Type B pancreatic cell (in vitro differentiated cells): ENCODE measurements at places on chromosomes 2 and 18.

- DNase-seq = no peak
Measured at GRCh38 chr18:48934415-48934722, 16.4 kb downstream of the SMAD7 start.

- no peak for DNase-seq
Measured at GRCh38 chr2:17541531-17541950, 1.0 kb downstream of the VSNL1 start.

DNA sequence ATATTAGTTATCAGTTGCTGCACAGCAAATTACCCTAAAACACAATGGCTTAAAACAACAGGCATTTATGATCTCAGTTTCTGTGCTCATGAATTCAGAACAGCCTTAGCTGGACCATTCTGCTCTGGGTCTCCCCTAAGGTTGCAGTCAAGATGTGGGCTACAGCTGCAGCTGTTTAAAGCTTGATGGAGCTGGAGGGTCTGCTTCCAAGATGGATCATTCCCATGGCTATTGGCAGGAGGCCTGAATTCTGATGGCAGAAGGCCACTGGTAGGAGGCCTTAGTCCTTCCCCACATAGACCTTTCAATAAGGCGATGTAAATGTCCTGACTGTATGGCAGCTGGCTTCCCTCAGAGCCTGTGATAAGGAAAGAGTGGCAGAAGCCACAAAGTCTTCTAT is 118.6 kb upstream of the SERPINE2 start:
- no peak for DNase-seq

DNA sequence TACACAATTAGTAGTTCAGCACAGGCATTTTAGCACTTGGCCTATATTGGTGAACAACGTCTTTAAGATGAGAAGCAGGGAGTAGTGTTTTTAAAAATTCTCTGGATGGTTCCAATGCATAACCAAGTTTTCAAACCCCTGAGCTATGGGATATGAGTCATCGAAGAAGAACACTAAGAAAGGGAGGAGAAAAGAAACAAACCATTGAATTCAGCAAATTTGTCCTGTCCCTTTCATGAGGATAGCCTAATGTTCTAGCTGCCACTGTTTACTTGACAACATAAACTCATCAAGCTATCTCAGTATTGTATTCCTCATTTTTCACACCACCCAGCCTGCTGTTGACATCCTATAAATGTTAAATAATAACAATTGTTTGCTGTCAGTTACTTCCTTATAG is 158.0 kb downstream of the BARD1 start:
- no peak for DNase-seq

DNA sequence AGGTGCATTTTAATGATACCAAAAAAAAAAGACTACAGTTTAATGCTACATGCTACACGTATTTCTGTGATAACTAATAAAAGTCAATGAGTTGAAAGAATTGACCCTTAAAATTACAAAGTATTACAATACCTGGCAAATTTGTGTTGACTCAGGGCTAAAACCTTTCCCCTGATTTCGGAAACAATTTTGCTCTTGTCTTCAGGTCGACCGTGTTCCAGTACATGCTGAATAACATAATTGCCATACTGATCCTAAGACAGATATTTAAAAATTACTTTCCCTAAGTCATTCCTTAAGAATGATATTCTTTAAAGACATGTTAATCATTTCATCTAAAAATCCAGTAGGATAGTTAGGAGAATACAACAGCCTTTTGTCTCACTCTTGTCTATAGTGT is 29.8 kb upstream of the SDC1 start:
- no peak for DNase-seq

GRCh38 chr2:85780316-85781012 is 26.7 kb downstream of the ATOH8 start:
- DNase-seq = no peak

- DNase-seq = no peak
Measured at GRCh38 chr2:119263025-119263424, 39.4 kb downstream of the STEAP3 start.

DNA sequence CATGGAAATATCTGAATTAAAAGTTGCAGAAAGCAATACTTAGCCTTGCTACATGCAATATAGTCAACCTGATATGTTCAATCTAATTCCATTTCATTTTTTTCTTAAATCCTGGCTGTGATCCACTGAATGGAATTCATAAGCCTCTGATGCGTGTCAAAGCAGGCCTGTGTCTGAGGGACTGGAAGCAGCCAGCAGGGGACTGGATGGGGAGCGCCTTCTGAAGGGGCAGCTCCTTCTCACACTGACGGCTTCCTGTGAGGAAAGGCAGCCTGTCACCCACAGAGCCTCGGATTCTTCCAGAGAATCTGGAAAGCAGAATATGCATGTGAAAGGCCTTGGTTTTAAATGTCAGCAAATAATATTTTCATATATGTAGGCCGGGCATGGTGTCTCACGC is 73.5 kb downstream of the KCNF1 start:
- no peak for DNase-seq

DNA sequence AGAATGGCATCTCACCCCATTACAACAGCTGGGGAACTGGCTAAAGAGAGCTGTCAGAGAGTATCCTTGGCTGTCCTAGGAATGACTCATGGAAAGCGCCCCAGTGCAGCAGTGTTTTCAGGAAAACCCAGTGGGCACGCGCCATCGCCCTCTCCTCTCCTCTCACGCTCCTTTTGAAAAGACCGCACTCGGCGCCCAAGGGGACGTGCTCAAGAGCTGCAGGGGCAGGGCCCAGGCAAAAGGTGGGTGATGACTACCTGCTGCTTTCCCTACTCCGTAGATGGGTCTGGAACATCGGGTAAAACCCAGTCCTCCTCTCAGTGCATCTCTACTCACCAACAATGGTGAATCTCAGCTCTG is 68.1 kb downstream of the EMILIN2 start:
- DNase-seq = peak; percentile 62

DNA sequence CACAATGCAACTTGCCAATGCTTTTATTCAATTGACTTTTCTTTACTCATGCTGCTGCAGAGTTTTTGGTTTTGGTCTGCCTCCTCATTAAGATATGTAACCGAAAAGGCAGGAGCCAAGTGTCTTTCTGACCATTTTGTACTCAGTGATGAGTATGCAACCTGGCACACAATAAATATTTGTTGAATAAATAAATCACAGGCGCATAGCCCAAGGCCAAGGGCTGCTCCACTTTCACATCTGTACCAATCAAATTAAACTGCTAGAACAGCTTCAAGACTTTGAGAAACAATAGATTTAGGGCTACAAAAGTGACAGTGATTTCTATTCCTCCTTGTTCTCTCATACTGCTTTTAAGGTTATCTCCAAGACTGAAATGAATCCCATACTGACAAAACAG is 828.2 kb downstream of the RNF144A start:
- DNase-seq = no peak

DNA sequence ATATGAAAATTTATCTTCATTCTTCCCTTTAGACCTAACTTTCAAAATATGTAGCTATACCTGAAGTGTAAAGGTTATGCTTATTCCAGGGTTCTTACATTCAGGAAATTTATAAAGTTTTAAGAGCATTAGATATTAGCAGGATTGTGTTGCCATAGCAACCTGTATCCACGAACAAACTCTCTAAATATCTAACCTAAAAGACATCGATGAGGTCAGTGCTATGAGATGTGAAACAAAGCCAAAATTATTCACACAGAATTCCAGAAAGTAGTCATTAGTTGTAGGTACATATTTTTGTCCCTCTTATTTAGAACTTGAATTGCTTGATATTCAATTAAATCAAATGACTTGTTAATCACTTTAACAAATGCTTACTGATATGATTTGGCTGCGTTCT is 705.3 kb downstream of the SOCS6 start:
- no peak for DNase-seq

GRCh38 chr2:46066601-46067000 is 230.6 kb upstream of the EPAS1 start:
- DNase-seq = no peak

DNA sequence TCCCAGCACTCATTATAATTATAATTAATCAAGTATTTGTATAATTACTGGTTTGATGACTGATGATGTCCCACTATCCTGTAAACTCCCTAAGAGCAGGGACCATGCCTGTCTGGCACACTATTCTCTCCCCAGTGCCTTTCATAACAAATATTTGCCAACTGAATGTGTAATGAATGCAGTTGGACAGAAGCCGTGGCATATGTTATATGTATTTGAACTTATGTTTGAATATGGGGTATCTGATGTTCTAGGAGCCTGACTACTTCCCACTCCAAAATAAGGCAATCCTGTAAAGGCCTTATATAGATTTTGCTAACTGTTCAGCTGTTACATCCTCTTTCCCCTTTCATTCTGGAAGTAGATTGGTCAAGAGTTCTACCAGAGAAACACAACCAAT is 19.7 kb downstream of the OSBPL6 start:
- no peak for DNase-seq

- no peak for DNase-seq
Measured at GRCh38 chr2:216654528-216655052, 21.4 kb downstream of the IGFBP2 start.

- DNase-seq = no peak
Measured at GRCh38 chr2:45765728-45766254, 114.3 kb downstream of the PRKCE start.

GRCh38 chr2:15006667-15007066 is 374.1 kb downstream of the LRATD1 start:
- DNase-seq = no peak

DNA sequence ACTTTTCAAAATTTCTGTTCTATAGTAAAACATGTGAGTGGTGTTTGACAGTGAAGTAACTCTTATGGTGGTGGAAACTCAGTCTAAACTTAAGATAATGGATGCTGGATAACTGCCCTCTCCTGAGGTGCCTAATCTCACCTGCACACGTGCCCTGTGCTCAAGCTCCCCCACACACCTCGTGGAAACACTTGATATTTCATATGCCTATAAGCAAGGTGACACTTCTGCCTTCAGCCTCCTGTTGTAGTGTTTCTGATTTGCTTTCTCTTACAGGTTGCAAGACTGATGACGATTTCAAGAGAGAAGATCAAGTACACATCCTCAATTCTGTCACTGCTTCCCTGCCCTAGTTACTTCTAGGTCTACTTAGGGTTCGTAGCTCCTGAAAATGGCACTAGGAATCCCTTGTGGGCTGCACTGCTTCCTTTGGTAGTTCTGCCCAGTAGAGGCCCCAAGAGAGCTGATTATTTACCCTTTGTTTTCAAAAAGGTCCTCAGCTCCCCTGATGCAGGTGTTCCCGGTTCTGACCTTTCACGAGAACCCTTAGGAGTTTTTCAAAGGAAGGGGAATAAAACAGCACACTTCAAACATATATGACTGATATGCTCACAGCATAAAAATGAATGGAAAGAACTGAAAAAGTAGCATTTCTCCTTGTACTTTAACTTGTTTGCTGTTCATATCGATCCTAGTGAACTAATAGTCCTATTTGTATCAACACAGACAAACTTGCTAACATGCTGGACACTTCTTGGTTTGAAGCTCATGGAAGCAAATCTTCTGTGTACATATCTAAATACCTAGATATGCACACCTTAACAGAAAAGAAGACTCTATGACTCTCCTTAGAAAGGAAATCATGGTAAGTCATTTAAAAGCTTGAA is 6.7 kb downstream of the CAVIN2 start:
- DNase-seq = no peak

DNA sequence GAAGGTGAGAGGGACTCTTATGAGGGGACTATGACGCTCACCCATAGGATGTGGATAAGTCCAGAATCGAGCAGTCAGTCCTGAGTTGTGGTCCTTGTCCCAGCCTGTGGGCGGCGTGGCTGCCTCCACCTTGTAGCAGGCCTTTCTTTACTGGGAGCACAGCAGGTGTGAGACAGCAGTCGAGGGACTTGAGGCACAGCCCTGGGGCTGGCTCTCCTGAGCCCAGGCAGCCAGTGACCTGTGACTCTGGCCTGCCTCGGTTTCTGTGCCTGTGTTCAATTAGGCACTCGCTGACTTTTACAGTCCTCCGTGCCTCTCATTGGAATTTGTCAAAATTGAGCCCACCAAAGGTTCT is 8.3 kb downstream of the PPP1R7 start:
- no peak for DNase-seq

GRCh38 chr2:1778566-1778965 is 34.3 kb upstream of the PXDN start:
- no peak for DNase-seq

DNA sequence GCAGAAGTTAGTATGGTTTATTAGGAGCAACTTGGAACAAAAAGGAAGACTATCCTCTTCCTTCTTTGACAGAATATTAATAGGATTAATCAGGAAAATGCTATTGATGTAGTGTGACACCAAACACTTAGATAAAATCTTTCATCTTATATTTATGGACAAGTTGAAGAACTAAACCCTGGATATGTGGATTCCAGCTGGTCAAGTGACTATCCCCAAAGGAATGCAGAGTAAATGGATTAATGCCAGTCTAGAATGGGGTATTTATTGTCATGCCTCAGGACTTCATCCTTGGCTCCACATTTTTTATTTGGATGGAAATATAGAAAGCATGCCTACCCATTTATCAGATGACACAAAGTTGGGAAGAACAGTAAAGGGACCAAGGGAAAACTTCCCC is 124.0 kb upstream of the TTC39C start:
- no peak for DNase-seq

DNA sequence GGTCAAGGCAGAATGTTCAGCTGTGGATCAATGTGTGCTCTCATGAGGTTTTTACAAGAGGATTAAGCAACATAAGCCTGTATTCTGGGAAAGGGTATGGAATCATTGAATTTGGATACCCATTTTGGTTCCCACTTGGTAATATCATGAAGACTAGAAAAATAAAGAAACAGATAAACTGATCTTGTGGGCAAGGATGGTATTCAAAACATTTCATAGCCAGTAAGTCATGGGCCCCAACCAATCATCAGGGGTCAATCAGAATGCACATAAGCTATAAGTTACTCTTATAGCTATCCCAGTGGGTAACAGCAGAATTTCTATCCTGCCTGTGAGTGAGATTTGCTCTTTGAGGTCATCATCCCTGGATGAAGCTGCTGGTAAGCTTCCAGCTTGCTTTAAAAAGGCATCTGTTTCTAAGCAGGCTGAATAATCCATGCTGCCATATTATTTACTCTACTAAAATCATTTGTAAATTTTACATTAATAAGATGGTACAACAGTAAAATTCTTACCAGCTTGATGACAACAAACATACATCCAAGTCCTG is 291.2 kb downstream of the RAD51AP2 start:
- DNase-seq = no peak

- no peak for DNase-seq
Measured at GRCh38 chr2:6074089-6074643, 382.0 kb downstream of the SOX11 start.

DNA sequence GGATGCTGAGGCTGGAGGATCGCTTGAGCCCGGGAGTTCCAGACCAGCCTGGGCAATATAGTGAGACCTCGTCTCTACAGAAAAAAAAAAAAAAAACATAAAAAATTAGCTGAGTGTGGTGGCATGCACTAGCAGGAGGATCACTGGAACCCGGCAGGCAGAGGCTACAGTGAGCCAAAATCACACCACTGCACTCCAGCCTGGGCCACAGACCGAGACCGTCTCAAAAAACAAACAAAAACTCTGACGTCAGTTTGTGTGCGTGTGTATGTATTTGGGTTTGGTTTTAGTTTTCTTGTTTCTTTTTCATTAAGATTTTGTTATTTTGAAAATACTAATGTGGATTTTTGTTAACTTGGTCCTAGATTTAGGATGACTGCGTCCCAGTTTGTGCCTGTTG is 19.0 kb downstream of the CEP68 start:
- no peak for DNase-seq
